Bronchial smooth muscle cell (primary cell): ENCODE measurements at places on chromosomes 12 and 14. TPM values are rescaled to one million over a fixed set of nuclear protein-coding genes. Genes with fewer than 3 reads are reported as not detected.

PRPH gene
- total RNA-seq = 0.95 and 1.4 TPM in 2 replicates

FAM222A gene
- under 0.01 and 0.09 TPM in 2 replicates for total RNA-seq

POTEG gene
- not detected in 2 replicates for total RNA-seq

RILPL2 gene
- total RNA-seq = 5.8 TPM in 2 replicates

PIK3C2G gene
- not detected in 2 replicates for total RNA-seq

ITGB7 gene
- 0.47 and 1.4 TPM in 2 replicates for total RNA-seq
